CD4-positive, alpha-beta T cell treated with Interferon gamma for 1 hour (primary cell): ENCODE measurements at places on chromosomes 6 and 20.

- no peak for DNase-seq
These were observed 36.1 kb upstream of the MAP7 start for GRCh38 chr6:136586295-136586694.

GRCh38 chr20:49478266-49478665 lies 4.2 kb downstream of the KCNB1 start:
- no peak for DNase-seq

DNA sequence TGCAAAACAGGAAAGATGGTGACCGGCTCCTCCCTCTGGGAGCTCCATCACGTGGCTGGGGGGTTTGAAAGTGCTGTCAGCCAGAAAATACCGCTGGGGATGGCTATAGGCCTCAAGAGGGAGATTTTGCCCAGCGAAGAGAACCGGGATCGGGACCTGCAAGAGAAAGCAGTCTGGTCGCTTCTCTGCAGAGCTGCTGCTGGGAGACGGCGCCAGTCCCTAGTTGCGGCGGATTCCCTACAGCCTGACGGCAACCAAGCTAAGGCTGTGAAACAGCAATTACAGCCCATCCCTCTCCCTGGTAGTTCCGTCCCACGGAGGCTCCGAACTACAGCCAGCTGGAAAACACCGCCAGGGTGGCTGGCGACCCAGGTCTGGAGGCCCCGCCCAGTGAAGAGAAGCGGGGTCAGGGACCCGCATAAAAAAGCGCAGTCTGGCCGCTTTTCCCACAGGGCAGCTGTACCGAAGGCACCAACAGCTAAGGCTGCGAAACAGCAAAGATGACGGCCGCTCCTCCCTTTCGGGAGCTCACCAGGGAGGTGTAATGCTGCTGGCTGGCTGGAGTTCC lies 238.1 kb upstream of the IRAK1BP1 start:
- DNase-seq: no peak

DNA sequence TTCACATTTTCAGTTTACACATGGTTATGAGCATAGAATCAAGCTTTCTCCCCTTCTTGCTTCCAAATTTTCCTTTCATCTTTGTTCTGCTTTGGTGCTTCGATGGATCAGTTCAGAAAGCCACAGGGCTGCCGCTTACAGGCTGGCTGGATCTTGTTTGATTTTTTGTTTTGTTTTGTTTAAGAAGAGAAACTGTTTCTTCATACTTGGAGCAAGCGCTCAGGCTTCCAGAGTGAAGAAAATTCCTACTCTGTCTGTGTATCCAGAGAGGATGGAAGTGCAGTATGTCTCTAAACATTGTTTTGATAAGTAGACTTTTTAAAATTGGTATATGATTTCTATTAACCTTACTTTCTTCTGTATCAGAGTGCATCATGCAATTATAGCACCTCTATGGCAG lies 66.9 kb downstream of the ARID1B start:
- no peak for DNase-seq

- no peak for DNase-seq
These were observed 155.2 kb downstream of the TINAG start for GRCh38 chr6:54463354-54464024.

DNA sequence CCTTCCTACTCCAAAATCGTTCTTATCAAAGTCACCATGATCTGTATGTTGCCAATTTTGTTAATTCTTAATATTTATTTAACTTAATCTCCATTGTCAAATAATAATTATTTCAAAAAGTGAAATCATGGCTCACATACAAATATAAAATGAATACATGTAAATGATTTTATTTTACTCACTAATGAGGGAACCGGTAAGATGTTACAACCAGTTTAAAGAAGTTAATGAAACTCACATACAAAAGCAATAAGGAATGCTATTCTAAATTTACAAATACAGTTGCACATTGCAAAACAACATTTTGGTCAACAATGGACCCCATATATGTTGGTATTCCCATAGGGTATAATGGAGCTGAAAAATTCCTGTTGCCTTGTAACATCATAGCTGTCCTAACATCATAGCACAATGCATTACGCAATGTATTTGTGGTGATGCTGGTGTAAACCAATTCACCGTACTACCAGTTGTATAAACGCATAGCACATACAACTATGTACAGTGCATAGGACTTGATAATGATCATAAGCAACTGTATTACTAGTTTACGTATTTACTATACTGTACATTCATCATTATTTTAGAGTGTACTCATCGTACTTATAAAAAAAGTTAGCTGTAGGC lies 6.5 kb upstream of the SLC22A16 start:
- DNase-seq: no peak

DNA sequence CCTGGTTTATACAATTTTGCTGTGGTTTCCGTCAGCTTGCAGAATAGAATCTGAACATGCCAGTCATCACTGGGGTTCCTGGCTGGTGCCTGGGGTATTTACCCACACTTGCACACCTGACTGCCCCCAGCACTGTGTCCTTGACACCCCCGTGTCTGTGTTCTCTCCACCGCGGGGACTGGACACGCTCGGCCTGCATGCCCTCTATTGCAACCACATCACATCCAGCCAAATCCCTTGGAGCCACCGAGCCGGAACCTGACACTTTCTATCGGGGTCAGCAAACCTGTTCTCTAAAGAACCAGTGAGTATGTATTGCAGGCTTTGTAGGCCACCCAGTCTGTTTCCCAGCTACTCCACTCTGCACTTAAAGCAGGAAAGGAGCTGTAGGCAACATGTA lies 527.5 kb downstream of the PRKN start:
- DNase-seq: no peak

DNA sequence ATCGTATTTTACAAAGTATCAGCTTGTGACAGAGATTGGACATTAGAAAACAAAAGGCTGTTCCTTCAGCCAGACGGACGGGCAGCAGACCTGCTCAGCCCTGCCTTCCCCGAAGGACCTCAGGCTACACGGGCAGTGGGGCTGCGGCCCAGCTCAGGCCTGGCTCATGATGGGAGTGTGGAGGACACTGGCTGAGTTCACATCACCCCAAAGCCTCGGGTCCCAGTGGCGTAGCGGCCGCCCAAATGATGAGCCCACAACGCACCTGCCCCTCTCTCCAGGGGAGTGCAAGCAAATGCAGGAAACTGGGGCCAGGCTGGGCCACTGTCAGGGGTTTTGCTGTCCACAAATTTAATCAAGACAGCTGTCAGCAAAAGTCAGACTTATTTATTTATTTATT lies 356.8 kb downstream of the TAF4 start:
- no peak for DNase-seq

DNA sequence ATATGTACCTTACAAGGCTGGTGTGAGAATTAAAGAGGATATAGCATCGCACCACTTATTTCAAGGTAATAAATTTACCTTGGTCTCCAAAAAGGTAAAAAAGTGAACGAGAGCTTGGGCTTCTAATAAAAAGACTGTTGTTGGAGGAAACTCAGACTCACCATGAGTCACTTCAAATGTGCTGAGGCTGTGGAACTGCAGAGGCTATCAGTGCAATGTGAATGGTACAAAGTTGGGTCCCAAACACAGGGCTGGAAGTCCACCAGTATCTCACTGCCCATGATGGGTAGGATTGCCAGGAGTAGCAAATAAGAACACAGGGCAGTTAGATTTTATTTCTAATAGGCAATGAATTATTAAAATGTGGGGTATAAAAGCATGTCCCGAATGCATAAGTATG lies 200.6 kb downstream of the MAFB start:
- DNase-seq: no peak

DNA sequence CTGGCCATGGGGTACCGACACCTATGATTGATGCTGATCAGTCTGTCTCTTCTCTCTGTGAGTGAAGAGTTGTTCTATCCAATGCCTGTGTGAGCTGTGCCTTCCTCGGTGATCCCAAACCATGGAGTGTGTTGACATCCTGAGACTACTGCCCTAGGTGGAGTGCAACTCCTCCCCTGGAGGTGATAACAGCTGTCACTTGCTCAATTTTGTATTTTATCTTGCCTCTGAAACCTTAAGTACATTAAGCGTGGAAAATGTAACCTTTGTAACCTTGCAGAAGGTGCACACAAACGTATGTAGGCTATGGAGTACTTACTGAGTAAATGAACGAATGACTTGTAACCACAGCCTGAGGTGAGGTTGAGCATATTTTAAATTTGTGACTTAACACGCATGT lies 256.2 kb downstream of the FNDC1 start:
- DNase-seq: no peak

- no peak for DNase-seq
These were observed 548 bp upstream of the BCAS4 start for GRCh38 chr20:50794181-50794845.

GRCh38 chr6:105991561-105992314 lies 94.4 kb upstream of the PRDM1 start:
- DNase-seq: peak; percentile 29

DNA sequence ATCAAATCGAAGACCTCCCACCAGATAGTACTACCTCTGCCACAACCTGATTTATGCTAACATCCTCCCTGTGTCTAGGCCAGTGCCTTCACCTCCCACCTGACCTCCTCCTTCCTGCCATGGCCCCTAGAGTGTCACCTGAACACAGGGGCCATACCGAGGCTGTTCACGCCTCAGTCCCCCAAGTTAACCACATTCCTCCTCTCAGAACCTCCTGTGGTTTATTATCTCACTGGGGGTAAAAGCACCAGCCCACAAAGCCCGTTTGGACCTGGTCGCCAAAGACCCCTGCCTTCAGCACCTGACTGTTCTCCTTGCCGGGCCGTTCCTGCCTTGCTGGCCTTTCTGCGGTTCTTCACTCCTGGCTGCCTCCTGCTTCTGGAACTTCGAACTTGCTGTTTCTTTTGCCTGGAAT lies 13.7 kb downstream of the MAS1 start:
- DNase-seq: no peak

- DNase-seq: peak; percentile 65
These were observed 99.9 kb upstream of the RIN2 start for GRCh38 chr20:19658137-19658536.
